ENCODE measurements at places on chromosomes 11 and 22.

DNA sequence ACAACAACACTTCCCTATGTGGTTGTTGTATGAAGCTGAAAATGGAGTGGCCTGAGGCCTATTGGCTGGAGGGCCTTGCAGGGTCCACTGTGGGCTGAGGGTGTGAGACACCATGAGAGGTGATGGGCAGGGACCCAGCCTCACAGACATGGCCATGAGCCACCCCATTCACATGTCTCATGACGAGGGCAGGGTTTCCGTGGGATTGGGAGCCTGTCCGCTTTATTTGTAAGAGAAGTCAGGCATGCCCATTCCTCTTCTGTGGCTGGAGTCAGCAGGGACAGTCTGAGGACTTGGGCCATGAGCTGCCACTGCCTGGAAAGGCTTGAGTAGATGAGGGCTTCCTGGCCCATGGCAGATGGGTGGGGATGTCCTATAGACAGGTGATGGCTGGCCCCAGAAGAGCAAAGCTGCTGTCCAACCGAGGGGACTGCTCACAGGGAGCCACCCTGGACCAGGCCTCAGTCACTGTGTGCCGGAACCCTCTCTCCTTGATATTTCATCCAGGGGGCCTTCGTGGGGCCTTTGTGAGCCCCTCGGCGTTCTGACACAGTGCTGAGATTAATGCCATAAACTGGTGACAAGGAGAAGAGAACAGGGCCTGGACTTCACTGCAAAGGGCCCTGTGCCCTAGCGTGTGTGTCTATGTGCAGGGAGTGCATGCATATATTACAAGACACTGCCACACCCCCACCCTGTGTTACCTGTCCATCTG lies 971.9 kb downstream of the BRD1 start:
- no peak overlapping the region for H3K4me3 ChIP-seq
- H3K4me1 ChIP-seq = no peaks in the 10 kb centered on the region
- H3K27ac ChIP-seq = no peak overlapping the region

DNA sequence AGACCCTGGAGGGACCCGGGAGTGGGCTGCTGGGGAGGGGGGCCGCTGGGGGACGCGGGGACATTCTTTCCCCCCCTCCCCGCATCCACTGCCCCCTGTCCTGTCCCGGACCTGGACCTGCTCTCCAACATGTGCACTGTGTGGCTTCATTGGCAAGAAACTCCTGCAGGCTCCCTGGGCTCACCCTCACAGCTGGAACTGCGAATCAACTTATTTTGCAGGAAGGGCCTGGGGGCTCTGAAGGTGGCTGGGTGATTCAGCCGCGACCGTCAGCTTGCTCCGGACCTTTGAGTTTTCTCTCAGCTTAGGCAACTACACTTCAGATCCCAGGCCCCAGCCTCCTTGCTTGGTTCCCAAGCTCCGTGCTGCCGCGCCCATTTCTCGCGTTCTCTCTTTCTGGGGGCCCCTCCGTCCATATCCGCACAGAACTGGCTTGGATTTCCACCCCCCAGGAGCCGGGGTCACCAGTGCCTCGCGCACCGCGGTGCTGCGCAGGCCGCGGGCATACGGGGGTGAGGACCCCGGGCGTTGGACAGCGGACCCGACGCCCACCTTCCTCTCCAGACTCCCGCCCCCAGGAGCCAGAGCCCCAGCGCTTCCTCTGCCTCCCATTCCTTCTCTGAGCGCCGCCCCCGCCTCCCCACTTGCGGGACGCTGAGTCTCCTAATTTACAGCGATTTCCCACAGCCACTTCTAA lies 471 bp upstream of the AHNAK start:
- peak overlapping the region; percentile 73 for H3K4me3 ChIP-seq
- no peak overlapping the region for H3K27ac ChIP-seq
- no peaks in the 10 kb centered on the region for H3K36me3 ChIP-seq
- H3K27me3 ChIP-seq = peaks cover 34% of the 10 kb centered on the region
- DNase-seq = peak; percentile 67

DNA sequence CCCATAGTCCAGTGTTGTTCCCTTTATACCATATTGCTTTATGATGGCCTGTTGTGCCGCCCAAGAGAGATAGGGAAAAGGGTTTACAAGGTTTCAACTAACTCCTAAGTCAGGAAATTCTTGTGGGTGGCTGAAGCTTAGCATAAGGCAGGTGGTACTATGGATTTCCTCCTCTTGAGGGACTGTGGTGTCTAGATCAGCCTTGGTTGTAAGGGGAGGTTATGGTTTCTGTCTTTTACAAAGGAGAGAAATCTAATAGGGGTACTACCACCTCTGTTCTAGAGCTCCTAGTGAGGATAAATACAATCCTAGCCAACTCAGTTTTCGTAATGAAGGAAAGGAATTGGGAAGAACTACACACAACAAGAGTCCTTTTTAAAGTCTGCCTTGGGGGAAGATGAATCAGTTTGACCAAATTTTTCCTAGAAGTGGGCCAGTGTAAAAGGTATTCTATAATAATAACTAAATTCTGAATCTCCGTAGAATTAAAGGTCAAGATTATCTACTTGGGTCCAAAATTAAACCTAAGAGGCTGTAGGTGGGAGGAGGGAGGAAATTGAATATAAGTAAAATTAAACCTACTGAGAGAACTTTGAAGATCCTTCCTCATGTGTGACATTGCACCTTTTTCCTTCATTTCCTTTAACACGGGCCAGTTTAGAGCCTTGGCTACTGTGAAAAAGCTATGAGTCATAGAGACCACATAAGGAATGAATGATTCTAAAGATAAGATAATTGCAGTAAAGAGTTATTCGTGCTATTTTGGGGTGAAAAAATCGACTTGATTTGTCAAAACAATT lies 17.2 kb downstream of the DLAT start:
- DNase-seq = no peak
- peaks cover 17% of the 10 kb centered on the region for H3K36me3 ChIP-seq
- no peak overlapping the region for H3K4me3 ChIP-seq

DNA sequence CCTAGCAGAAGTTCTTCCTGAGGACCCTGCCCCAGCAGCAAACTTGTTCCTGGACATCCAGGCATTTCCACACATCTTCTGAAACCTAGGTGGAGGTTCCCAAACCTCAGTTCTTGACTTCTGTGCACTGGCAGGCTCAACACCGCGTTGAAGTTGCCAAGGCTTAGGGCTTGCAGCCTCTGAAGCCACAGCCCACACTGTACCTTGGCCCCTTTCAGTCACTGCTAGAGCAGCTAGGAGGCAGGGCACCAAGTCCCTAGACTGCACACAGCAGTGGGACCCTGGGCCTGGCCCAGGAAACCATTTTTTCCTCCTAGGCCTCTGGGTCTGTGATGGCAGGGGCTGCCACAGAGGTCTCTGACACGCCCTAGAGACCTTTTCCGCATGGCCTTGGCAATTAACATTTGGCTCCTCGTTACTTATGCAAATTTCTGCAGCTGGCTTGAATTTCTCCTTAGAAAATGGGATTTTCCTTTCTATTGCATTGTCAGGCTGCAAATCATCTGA lies 159.0 kb downstream of the SBF2 start:
- H3K4me3 ChIP-seq = no peak overlapping the region
- H3K27me3 ChIP-seq = no peaks in the 10 kb centered on the region
- H3K27ac ChIP-seq = no peak overlapping the region
- H3K36me3 ChIP-seq = no peaks in the 10 kb centered on the region

DNA sequence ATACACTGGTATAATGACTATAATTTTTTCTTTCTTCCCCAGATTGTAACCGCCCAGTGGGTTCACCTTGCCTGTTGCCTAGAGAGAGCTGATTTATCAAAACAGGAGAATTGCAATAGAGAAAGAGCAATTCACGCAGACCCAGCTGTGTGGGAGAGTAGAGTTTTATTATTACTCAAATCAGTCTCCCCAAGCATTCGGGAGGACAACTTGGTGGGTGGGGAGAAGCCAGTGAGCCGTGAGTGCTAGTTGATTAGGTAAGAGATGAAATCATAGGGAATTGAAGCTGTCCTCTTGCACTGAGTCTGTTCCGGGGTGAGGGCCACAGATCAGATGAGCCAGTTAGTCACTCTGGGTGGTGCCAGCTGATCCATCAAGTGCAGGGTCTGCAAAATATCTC lies 73.2 kb downstream of the SLC35F2 start:
- no peak overlapping the region for H3K27ac ChIP-seq
- H3K27me3 ChIP-seq = no peaks in the 10 kb centered on the region
- peak; percentile 37 for DNase-seq
- no peaks in the 10 kb centered on the region for H3K4me1 ChIP-seq
- H3K36me3 ChIP-seq = no peaks in the 10 kb centered on the region
- no peak overlapping the region for H3K4me3 ChIP-seq
